G401 (cell line): ENCODE measurements at places on chromosomes 2 and 18. TPM values are rescaled to one million over a fixed set of nuclear protein-coding genes. Genes with fewer than 3 reads are reported as not detected.

RNF144A gene
- total RNA-seq, result 3.3 and 13.4 TPM in 2 replicates

C2orf72 gene
- total RNA-seq, result 9.3 and 27.9 TPM in 2 replicates

SCN9A gene
- not detected in 2 replicates for total RNA-seq

SIX2 gene
- total RNA-seq, result not detected in 2 replicates

MRO gene
- total RNA-seq, result 0.03 TPM in 1 of 2 replicates, not detected in the other

ACSL3 gene
- total RNA-seq, result 90.3 and 124 TPM in 2 replicates

ACADL gene
- not detected in 2 replicates for total RNA-seq

CDK5R2 gene
- total RNA-seq, result 0.51 and 2.2 TPM in 2 replicates

HRH4 gene
- not detected in 2 replicates for total RNA-seq

PRKCE gene
- 3.9 TPM in 2 replicates for total RNA-seq
